GM12878 (cell line): ENCODE measurements at places on chromosomes 6 and 20.

- H3K27me3 ChIP-seq: no peaks in the 10 kb centered on the region
- no peaks in the 10 kb centered on the region for H3K36me3 ChIP-seq
- no peak for DNase-seq
- no peak overlapping the region for H3K4me3 ChIP-seq
Measured at GRCh38 chr6:14276071-14276470, 158.5 kb downstream of the CD83 start.

DNA sequence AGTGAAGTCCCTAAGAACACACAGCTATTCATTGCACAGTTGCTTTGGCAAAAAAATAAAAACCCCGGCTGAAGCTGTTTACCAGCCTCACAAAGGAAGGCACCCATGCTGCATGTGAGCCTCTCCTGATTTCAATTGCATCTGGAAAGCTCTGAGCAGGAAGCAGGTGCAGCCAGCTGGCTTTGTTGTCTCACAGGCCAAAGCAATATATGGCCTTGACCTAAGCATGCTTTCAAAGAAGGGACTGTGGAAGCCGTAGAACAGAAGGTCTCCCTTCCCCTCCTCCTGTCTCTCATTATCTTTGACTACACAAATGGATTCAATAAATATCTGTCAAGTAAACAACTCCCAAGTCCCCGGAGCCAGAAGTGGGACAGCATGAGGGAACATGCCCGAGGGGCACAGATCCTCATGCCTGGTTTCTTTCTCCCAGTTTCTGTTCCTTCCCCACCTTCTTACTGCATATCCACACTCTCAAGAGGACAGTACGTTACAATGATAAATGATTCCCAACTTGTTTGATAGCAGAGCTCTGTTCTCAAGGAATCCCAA, 57.2 kb upstream of the PCSK2 start:
- H3K4me3 ChIP-seq: no peak overlapping the region
- no peak overlapping the region for H3K27ac ChIP-seq
- H3K27me3 ChIP-seq: no peaks in the 10 kb centered on the region
- no peak for DNase-seq
- no peaks in the 10 kb centered on the region for H3K36me3 ChIP-seq

GRCh38 chr20:36454698-36455427, 86.5 kb upstream of the MYL9 start:
- H3K36me3 ChIP-seq: no peaks in the 10 kb centered on the region
- no peak overlapping the region for H3K27ac ChIP-seq
- H3K27me3 ChIP-seq: no peaks in the 10 kb centered on the region

- H3K4me3 ChIP-seq: no peak overlapping the region
- no peak for DNase-seq
- H3K36me3 ChIP-seq: no peaks in the 10 kb centered on the region
- no peaks in the 10 kb centered on the region; the same call in 1 of the 2 replicates for H3K27me3 ChIP-seq
Measured at GRCh38 chr6:18323935-18324705, 59.8 kb upstream of the DEK start.

DNA sequence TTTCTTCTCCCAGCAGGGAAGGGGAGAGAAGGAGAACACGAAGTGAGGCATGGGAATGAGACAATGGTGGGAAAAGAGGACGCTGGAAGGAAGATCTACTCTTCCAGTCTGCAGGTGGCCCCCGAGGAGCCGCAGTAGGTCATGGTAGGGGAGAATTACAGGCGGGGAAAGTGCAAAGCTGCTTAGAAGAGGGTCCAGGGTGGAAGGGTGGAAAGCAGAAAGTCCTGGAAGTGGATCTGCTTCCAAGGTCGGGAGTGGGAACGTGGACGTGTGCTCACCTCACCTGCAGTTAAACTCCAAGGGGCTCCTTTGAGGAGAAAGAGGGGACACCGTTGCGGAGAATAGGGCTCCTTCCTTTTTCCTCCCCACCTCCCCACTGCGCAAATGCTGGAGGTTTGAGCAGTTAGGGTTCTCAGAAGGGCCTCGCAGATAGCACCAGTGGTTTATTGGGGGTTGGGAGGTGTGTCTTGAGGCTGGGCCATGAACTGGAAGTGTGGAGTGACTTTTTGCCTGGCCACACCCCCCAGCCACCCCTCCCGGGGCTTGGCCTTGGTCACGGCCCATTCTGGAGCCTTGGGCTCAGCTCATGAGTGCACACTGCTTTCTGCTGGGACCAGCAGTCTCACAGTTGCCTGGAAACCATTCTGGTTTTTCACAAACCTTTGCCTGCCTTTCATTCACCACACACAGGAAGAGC, 100.4 kb upstream of the MLN start:
- H3K4me1 ChIP-seq: peaks cover 27% of the 10 kb centered on the region
- H3K27ac ChIP-seq: peak overlapping the region; percentile 60
- H3K27me3 ChIP-seq: no peaks in the 10 kb centered on the region
- no peaks in the 10 kb centered on the region for H3K36me3 ChIP-seq
